ENCODE measurements at places on chromosomes 7 and 10. TPM values are rescaled to one million over a fixed set of nuclear protein-coding genes. Genes with fewer than 3 reads are reported as not detected.

Gene LRRC61
- 4.6 TPM for total RNA-seq

Gene DNA2
- 1.6 TPM for total RNA-seq

Gene GPR22
- total RNA-seq: not detected

Gene TMEM176B
- 21.0 TPM for total RNA-seq

Gene ASB15
- not detected for total RNA-seq

Gene CYP2C9
- total RNA-seq: not detected

Gene MYH16
- not detected for total RNA-seq

Gene ANKRD61
- total RNA-seq: not detected

All from thoracic aorta (tissue), 2 donors.